MV-4-11 (cell line): ENCODE measurements at places on chromosomes 11 and 22.

DNA sequence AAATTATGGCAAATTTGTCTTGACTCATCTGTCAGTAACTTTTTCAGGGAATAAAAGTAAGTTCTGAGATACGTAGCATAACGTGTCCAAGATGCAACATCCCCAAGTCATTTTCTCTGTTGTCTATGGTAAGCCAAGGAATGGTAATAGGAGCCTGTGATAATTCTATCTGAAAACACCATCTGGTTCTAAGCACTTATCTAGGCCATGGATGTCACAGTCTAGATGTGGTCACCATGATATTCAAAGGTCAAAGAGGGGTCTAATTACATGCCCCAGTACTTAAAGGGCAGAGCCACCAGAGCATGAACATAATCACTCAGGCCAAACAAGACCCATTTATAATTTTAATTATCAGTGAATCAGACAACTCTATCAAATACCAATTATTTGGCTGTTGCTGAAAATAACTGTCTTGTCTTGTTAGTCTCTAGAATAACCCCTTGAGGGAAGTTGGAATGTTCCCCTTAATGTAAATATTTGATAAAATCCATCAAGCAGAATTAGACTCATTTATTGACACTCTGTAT is 225.1 kb upstream of the MPPED2 start:
- no peak for DNase-seq

DNA sequence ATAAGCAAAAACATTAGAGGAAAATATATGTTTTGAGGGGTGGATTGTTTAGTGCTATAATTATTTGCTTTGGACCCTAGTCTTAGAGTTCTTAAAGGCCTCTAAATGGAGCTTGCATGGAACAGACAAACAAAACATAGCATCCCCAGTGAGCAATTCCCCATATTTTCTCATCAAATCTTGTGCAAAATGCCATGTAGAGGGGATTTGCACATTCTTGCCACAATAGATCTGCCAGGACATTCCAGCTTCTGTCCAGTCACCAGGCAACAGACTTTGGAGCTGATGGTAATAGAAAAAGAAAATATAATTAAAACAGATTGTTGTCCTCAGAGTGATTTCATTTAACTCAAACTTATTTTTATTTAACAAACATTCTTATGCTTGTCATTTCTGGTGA is 360.3 kb upstream of the PDGFD start:
- DNase-seq: no peak

GRCh38 chr11:12164061-12165014 is 53.9 kb downstream of the MICAL2 start:
- DNase-seq: peak; percentile 11

- DNase-seq: no peak
Measured at GRCh38 chr22:30861131-30861530, 107.4 kb downstream of the MORC2 start.

DNA sequence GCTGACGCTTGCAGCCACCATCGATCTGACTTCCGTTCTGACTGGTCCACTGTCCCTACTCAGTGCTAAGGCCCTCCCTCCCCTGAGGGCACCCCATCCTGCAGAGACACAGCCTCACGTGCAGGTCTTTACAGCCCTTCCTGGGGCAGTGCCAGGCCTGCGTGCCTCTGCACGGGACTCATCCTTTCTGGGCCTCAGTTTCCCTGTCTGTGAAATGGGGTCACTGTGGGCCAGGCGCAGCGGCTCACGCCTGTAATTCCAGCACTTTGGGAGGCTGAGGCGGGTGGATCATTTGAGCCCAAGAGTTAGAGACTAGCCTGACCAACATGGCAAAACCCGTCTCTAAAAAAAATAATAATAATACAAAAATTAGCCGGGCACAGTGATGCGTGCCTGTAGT is 17.8 kb upstream of the PARVG start:
- no peak for DNase-seq

GRCh38 chr22:48152164-48152775 is 1389.8 kb downstream of the TBC1D22A start:
- DNase-seq: peak; percentile 2

DNA sequence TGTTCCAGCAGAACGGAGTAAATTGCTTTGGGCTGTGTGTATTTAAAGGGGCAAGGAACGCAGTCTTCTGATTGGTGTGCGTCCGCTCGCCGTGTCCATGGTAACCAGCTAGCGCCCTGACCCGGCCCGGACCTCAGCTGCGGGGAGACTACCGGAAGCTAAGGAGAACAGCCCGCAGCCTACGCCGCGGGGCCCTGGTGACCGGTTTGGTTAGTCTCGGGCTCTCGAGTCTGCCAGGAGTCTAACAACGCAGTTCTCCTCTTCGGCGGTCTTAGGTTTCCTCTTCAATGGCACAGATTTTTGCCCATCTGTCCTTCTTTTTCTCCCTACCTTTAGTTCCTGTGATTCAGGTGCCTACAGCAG is 3.5 kb upstream of the OR56A3 start:
- no peak for DNase-seq

GRCh38 chr11:47797633-47798032 is 30.5 kb upstream of the FNBP4 start:
- DNase-seq: peak; percentile 94

GRCh38 chr22:19525116-19525660 is 978 bp upstream of the CLDN5 start:
- no peak for DNase-seq

GRCh38 chr11:61079416-61080150 is 22.7 kb upstream of the CD5 start:
- DNase-seq: no peak

- no peak for DNase-seq
Measured at GRCh38 chr11:67499808-67500483, 5.2 kb downstream of the PITPNM1 start.

- DNase-seq: no peak
Measured at GRCh38 chr11:22510010-22510409, 115.6 kb downstream of the FANCF start.

GRCh38 chr11:12902791-12903486 is 106.2 kb upstream of the RASSF10 start:
- DNase-seq: no peak

- DNase-seq: peak; percentile 84
Measured at GRCh38 chr11:103601225-103601846, 435.1 kb upstream of the DDI1 start.

GRCh38 chr22:50675553-50676179 is 3.0 kb downstream of the SHANK3 start:
- DNase-seq: no peak

DNA sequence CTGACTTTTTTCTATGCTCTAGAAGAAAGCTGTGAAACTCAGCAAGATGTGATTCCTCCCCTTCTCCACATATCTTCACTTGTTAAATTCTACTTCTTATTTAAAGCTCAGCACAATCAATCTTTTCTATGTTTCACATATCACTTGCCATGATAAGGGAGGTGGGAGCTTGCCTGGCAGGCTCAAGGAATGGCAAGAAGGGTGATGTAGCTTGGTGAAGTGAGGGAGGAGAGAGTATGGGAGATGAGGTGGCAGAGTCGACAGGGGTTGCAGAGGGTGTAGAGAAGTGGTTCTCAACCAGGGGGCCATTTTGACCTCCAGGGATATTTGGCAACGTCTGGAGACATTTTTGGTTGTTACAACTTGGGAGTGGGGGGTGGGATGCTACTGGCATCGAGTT is 120.6 kb upstream of the TIMP3 start:
- DNase-seq: no peak

- DNase-seq: no peak
Measured at GRCh38 chr22:43392385-43392989, 19.3 kb upstream of the MPPED1 start.

DNA sequence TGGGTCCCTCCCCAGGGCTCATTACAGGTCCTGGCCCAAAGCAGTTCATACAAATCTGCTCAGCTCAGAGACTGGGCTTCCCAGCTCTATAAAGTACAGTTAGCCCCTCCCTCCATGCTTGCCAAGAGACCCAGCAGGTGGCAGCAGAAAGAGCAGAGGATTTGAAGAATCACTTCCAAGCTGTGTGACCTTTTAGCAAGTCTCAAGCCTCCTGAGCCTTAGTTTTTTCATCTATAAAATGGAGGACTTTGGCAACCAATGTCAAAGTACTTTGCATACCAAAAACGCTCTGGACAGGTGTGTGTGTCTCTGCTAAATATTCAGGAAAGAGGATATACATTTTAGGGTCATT is 26.6 kb downstream of the RELT start:
- DNase-seq: peak; percentile 34

GRCh38 chr22:20191000-20191515 is 40.2 kb upstream of the CCDC188 start:
- DNase-seq: no peak

- peak; percentile 65 for DNase-seq
Measured at GRCh38 chr22:39343259-39344045, 6.3 kb upstream of the SYNGR1 start.

DNA sequence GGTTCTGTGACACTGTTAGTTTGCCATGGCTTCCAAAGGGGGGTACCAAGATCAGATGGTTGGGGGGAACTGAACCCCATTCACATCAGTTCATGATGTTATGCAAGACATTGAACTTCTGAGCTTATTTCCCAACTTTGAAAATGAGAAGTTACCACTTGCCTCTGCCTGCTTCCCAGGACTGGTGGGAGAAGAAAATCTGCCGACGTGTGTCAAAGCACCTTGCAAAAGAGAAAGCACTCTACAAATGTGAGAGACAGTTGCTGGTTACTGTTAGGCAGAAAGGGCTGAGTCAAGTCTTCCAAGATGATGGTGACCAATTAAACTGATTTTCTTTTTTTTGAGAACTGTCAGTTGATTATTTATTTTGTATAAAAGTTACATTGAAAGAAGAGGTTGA is 45.6 kb downstream of the SMCO4 start:
- peak; percentile 51 for DNase-seq

DNA sequence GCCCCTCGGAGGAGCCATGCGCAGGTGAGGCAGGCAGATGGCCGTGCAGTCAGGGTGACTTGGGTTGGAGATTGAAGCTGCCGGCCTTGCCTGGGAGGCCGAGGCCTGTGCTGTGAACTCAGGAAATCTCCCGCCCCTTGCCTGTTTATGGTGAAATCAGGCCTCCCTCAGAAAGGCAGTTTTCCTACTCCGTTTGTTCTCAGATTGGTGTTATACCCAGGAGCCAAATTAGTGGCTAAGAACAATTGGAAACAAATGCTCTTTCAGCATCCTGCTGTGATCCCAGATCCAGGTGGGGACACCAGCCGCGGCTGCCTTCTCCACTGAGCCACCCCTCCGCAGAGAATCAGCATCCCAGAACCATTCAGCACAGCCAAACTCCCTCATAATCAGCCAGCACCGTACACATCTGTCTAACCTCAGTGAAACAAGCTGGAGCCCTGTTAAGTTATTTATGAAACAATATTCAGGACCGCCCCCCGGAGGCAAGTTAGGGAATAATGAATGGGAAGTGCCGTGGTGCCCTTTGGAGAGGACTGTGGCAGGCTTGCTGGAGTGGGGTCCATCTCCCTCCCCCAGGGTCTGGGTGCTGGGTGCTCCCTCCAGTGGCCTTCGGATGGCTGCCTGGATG is 60.0 kb downstream of the PKNOX2 start:
- no peak for DNase-seq

DNA sequence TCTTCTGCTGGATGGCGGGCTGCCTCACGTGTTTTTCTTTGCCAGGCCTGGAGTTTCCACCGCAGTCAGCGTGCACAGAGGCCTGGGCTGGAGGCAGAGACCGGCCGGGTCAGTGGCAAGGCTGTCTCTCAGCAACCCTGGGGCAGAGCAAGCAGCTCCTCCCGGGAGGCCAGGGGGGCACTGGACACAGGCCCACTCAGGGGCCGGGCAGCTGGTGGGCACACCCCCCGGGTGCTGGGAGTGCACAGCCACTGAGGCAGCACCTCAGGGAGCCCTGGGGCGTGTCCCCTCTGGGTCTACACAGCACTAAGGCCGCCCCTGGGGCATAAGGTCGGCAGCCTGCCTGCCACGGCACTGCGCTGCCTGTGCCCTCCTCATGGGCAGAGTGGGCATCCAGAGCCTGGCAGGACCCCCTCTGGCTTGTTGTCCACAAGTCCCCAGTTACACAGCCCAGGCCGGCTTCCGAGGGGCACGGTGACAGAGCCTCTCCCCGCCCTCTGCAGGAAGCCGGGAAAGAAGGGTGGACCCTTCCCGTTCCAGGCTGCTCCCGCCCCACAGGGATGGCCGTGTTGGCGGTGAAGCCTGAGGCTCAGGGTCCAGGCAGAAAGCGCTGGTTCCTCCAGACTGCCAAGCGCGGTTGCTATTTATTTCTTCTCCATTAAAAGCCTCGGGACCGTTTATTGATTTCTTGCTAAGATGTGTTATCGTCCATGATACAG is 18.5 kb upstream of the TH start:
- DNase-seq: no peak

- DNase-seq: no peak
Measured at GRCh38 chr11:24233041-24233440, 263.8 kb upstream of the LUZP2 start.

DNA sequence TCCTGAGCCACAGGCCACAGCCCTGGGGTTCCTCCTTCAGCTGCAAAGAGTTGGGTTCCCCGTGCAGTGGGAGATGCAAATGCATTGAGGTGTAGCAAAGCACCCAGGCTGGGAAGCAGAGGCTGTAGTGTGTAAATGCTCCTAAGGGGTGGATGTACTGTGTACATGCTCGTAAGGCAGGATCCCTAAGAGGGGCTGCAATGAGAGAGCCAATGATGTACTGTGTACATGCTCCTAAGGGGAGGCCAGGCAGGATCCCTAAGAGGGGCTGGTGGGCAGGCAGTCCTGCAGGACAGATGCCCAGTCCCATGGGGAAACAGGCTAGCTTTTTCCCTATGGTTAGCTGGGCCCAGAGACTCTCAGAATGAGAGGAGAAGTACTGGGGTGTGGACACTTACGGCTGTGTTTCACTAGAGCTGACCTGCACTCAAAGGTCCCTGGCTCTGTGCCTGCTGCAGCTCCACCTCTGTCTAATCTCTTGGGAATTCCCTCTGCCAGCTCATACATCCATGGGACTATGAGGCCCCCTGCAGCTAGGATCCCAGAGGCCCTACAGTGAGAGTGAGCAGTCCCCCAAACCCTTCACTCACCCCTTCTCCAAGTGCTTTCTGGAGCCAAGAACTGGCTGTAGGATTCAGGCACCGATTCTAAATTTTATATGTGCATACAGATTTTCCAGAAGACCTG is 261.9 kb upstream of the LUZP2 start:
- no peak for DNase-seq

DNA sequence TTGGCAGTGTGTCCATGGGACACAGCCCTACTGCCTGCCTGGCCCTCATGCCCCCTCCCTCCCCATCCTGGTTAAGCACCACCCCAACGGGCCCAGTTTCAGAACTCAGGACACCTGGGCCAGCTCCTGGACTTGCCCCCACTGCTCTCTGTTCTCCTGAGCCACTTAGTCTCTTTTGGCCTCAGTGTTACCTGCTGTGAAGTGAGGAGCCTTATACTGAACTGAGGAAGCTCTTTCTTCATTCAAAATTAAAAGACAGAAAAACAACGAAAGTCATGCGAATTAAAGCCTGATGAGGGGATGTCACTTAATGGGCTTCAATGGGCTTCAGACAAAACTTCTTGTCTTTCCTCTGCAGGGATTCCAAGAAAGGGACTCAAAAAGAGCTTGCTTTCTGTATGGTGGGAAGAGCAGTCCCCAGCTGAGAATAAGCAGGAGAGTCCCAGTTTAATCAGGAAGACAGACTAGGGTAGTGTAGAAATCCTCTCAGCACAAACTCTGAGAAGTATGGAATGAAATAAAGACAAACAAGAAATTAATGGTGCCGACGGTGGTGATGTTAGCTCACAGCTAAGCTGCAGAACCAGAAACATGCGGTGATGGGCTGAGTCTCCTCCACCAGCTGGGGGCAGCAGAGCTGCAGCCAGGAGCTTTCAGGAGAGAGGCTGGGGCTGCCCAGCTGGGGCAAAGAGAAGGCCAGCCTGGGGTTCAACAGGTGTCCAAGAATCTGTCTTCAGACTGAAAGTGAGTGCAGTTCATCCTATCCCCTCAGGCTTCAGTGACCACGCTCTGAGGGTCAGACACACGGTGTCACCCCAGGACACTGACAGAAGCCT is 101.0 kb downstream of the GGTLC2 start:
- DNase-seq: peak; percentile 48
